Hypothalamus (tissue), 51 donors: ENCODE measurements at places on chromosomes 7 and 10.
A peak's percentile ranks its signal among the peaks of the same experiment; 100 is the strongest.

- DNase-seq, result no peak
Observed at GRCh38 chr7:96304573-96304972, 17.3 kb downstream of the SLC25A13 start.

- no peak for DNase-seq
Observed at GRCh38 chr7:117165656-117166055, 157.2 kb downstream of the WNT2 start.

DNA sequence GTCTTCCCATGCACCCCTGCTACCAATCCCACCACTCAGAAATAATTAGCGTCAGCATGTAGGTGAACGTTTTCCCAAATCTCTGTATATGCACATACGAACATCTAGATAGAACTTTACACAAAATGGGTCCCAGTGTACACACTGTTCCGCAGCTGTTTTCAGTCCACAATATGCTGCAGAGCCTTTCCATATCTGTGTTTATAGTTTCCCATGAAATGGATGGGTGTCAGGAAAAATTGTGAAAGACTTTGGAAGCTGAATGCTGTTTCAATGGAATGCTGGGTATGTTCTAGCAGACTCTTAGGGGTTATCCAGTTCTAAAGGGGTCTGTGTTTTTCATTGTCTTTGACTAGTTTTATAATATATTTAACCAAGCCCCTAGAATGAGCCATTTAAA lies 13.8 kb downstream of the GRK5 start:
- DNase-seq, result no peak

DNA sequence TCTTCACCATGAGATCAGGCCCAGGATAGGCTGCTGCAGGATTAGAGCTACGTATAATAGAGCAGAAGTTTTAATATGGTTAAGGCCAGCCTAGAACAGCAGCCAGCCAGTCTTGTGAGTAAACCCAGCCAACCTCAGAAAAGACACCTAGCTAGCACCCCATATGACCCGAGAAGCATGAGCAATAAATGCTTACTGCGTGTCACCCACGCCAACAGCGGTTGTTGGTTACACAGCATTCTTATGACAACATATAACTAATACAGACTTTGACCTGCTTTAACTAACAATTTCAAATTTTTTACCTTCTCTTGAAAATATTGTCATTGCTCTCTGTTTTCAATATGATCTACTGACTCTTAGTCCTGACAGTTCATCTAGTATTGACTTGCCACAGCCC lies 105.7 kb downstream of the HBP1 start:
- DNase-seq, result no peak

DNA sequence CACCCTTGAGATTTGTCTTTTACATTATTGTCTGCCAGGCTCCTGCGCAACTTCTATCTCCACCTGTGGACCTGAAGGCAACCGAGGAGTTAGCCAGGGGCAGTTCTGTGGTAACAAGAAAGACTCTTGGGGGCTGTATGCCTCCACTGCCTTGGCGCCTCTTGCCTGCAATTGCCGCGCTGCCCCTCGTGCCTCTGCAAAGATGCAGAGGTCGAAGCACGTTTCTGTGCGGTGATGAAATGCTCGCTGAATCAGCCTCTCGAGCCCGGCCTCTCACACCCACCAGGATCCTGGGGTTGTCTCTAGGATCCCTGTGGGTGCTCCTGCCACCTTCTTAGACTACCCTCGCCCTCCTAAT lies 486 bp upstream of the LHFPL3 start:
- peak; percentile 33 for DNase-seq

DNA sequence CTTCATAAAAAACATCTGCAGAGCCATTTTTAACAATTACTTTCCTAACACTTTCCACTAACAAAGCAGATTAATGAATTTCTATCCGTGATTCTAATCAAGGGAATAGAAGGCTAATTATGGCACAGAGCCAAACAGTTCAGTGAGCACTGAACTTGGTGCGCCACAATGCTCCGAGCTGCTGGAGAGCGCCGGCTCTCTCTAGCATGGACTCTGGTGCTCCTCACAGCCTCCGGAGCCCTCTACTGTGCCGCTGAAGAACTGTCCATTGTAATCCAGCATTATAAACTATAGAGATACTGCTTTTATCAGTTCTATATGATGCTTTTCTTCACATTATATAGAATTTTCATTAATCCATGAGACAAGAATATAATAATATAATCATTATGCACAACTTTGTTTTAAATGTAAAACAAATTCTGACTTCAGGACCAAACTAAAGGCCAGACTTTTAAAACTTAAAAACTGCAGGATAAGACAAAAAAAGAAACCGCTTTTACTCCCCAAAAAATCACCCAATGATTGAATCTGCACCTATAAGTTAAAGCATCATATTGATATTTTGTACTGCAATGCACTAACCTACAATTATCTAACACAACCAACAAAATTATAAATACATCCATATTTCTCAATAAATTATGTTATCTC lies 123.6 kb downstream of the RNF32 start:
- DNase-seq, result peak; percentile 78

DNA sequence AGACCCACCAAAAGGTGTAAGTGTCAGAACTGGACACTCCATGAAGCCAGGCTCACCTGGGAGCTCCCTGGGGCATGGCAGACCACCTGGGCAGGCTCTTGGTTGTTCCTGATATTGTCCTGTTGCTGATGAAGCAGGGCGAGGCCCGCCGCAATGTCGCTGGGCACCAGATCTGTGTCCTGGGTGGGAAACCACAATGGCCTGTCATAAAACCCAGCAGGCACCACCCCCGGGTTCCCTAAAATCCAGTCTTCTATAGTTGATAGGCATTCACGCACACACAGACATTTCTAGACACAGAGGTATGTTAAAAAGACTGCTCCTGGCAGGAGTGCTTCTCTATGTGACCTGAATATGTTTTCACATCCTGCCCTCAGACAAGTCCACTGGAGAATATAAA lies 15.0 kb downstream of the DAGLB start:
- no peak for DNase-seq

DNA sequence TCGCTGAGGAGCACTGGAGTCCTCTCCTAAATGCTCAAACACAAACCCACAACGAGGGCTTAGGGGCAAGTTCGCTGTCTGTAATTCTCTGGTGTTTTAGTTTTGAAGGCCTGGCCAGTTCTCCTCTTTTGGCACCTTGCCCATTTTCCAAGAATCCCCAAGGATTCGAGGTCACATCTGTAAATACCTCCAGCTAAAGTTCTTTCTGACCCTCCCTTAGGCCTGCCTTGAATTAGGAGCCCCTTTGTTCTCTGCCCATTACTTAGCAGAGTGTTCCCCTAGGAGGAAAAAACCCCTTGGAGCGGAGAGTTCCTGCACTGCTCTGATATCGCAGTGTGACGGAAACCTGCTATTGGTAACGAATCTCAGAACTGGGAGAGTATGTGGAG lies 743 bp upstream of the PYROXD2 start:
- DNase-seq, result no peak

DNA sequence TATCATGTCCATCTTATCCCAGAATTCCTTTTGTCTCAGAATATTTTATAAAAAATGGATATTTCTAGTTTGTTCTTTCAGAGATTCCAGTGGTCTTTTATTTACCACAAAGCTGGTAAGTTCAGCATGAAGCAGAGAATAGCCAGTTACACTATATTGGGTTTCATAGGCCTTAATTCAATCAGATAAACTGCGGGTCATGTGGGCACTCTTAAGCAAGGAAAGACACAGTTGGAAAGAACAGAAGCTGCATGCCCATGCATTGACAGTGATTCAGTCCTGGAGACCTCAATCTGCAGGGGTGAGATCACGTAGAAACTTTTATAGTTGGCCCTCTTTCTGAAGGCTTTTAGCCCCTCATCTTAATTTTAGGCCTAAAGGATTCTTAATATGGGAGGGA lies 281.3 kb upstream of the IGFBP3 start:
- DNase-seq, result no peak

DNA sequence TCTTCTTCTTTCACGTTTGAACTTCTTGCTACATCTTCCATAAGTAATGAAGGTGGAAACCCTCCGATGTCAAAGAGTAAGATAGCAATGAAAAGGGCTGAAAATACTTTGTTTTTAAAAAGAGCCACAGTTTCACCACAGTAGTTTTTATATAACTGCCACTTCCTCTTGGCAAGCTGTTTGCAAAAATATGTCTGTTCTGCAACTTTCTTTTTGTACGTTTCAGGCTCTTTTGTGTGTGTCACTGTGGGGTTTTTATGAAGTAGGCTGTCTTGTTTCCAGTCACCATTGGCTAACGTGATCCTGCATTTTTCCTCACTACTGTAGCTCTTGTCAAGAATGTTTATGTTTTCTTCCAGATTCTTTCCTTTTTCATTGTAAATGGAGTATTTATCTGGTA lies 55.6 kb downstream of the SLC16A9 start:
- no peak for DNase-seq

- DNase-seq, result no peak
Observed at GRCh38 chr7:55309040-55309991, 55.8 kb upstream of the LANCL2 start.

DNA sequence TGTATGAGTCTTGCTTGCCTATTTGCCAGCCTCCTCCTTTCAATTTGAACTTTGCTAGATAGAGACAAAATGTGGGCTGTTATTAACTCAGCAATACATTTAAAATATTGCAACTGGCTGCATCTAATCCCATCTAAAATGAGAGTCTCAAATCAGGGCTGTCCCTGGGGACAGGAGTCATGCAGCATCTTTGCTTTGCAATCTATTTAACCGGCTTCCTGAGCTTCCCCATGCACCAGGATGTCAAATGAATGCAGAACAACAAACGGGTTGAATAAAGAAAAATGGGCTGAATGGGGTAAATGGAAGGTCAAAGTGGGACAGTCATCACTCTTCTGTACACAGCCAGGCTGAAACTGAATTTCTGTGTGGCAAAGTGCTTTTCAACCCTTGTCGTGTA lies 89.2 kb downstream of the AOAH start:
- no peak for DNase-seq

DNA sequence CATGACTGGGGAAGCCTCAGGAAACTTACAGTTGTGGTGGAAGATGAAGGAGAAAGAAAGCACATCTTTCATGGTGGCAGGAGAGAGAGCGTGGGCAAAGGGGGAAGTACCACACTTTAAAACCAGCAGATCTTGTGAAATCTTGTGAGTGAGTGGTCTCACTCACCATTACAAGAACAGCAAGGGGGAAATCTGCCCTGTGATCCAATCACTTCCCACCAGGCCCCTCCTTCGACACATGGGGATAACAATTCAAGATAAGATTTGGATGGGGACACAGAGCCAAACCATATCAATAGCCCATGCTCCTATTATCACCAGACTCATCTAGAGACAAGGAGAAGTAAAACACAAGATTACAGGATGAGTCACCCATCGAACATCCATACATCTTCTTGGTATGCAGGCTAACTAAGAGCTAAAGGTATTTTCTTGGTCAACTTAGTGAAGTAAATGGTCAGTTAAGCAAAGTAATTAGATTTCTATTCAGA lies 55.3 kb upstream of the YAE1 start:
- DNase-seq, result no peak

- no peak for DNase-seq
Observed at GRCh38 chr7:583410-584121, 63.9 kb upstream of the PDGFA start.

- no peak for DNase-seq
Observed at GRCh38 chr10:25068152-25069058, 52.0 kb downstream of the THNSL1 start.

GRCh38 chr7:149304006-149304405 lies 42.0 kb downstream of the ZNF783 start:
- DNase-seq, result no peak

GRCh38 chr10:103916254-103916653 lies 1.7 kb downstream of the STN1 start:
- no peak for DNase-seq

DNA sequence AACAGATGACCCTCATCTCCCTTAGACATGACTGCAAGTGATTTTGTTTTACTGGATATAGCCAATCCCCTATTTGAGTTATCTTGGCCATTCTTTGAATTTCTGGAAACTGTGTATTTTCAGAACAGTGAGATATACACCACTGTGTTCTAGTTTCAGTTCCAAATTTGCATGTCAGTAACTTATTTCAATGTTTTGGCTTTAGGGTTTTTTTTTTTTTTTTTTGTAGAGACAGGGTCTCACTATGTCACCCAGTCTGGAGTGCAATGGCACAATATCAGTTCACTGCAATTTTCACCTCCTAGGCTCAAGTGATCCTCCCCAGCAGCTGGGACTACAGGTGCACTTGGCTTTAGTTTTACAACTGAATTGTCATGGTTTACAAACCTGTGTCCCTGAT lies 67.2 kb downstream of the ATAD1 start:
- no peak for DNase-seq

DNA sequence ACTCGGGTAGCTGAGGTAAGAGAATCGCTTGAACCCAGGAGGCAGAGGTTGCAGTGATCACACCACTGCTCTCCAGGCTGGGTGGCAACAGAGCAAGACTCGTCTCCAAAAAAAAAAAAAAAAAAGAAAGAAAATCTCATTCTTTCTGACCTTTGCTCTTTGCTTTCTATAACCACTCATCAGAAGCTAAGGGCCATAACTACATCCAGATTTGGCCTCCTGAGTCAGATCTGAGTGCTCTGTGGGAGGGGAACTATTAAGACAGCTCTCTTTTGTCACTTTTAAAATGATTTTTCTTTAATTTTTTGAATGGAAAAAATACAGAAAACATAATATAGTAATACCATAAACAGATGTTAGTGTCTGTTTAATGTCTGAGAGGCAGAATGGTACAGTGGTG lies 210.1 kb downstream of the KIAA1217 start:
- no peak for DNase-seq

DNA sequence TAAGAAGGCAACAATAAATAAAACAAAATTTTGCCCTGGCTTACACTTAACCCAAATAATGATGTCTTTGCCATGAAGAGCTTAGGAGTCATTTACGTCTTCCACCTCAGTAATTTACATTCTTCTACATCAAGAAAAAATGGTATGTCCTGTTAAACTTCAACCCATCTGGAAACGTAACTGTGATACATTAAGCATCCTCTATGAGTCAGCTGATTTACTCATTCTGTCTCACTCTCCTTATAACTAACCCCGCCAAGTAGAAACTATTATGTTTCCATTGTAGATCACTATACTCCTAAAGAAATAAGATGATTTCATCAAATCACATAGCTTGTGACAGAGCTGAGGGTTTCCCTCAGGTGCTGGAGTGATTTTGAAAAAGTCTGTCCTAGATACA lies 330.7 kb downstream of the CDC14C start:
- no peak for DNase-seq

DNA sequence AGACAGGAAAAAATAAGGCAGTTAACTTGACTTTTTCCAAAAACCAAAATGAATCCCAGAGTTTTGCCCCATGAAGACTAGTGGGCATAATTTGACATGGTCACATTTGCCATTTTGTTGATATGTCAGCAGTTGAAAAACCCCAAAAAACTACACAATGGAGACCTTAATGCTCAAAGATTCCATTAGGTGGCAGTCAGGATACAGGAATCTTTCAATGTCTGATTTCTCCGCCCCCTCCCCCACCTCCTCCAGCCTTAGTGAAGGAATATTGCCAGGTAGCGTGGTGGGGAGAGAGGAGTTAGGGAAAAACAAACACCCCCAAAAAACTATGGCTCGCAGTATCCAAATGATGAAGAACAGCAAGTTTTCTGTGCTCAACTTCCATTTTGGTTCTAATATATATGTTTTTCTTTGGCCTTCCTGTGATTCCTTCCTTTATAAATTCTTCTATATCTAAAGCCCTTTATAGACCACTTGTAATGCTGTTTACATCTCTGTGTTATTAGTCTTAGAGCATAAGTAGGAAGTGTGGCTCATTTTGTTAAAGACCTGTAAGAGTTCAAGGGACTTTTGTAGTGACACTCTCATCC lies 6.7 kb upstream of the SMNDC1 start:
- DNase-seq, result no peak
